ENCODE measurements at places on chromosomes 6 and 20.

DNA sequence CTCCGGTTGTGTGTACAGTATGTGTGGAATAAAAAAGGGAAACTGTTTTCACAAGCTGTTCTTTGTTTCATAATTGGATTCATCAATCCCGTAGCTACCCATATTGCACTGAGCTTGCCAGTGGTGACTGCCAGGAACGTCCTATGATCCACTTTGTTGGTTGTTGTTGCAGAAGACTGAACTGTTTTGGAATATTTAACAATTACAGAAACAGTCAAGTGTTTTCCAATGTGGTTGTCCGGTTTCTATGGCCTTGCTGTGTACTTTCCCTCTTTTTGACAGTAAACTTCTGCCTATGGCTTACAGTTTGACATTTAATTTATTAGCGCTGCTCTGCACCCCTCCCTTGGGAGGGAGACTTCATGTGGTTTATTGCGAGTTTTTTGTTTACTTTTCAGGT, 141.2 kb downstream of the DTNBP1 start:
- no peak for DNase-seq

GRCh38 chr20:45833883-45834796, 541 bp downstream of the SNX21 start:
- DNase-seq: peak; percentile 88

DNA sequence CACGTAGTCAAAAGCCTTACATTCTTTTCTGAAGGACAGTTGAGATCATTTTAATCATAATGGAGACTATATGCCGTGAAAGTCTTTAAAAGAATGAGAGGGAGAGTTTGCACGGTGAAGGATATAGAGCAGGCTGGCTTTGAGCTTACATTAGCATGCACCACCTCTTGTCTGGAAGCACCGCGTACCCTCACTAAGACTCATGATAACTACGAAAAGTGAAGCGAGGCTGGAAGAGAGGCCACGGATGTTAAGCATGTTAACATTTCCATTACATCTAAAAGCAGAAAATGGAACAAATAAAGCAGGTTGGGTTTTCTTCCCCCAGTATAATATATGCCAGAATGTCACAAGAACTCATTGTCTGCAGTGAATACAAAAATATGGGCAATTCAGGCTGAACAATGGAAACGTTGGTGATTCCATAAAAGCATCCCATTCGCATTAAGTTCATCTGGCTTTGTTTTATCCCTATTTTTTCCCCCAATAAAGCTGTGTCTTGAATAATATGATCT, 40.6 kb upstream of the NKX2-2 start:
- no peak for DNase-seq

GRCh38 chr20:23309781-23310180, 40.8 kb upstream of the NXT1 start:
- DNase-seq: no peak

- peak; percentile 83 for DNase-seq
These were observed 596 bp downstream of the GATA5 start for GRCh38 chr20:62475027-62475771.

DNA sequence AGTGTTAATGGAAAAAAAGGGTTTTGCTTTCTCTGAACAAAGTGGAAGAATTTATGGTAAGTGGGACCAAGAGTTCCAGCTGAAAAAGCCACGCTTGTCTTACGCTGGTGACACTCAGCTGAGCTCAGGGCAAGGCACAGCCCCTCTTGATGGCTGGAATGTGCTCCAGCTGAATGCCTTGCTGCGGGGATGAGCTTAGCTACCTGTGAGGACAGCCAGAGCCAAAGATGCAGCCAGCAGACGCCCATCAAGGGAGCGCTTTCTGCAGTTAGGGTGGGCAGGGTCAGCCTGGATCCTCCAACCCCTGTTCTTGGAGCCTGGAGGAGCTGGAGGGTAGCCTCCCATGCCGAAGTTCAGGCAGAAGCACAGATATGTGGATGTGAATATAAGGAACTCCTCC, 191.4 kb downstream of the SCP2D1 start:
- DNase-seq: no peak

DNA sequence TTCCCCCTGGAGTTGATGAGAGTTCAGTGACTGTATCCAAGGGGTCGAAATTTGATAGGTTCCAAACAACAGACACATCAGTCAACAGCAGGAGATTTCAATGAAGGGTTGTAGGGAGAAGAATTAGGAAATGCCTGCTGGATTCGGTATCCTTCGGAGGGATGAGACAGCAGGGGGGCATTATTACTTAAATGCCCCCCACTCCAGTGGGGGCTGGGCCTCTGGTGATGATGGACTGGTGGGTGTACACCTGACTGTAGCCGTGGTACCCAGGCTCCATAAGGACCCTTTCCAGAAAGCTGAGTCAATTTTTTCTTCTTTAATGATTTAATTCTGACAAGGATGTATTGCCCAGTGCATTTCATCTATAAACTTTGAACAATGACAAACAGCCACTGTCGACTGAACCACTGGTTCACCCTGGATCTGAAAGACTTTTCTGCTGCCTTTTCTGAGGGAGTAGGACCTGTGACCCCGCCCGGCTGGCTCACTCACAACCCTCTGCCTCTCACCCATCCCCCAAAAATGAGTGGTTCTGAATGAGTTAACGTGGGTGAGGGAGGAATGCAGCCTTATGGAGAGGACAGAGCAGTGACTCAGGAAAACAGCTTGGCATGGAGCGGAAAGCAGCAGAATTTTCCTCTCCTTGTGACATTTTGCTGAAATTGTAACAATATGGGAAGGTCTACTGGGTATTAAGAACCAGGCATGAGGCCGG, 41.0 kb downstream of the ZMYND8 start:
- peak; percentile 95 for DNase-seq

- no peak for DNase-seq
These were observed 2.4 kb downstream of the LAMA2 start for GRCh38 chr6:128885381-128885780.

DNA sequence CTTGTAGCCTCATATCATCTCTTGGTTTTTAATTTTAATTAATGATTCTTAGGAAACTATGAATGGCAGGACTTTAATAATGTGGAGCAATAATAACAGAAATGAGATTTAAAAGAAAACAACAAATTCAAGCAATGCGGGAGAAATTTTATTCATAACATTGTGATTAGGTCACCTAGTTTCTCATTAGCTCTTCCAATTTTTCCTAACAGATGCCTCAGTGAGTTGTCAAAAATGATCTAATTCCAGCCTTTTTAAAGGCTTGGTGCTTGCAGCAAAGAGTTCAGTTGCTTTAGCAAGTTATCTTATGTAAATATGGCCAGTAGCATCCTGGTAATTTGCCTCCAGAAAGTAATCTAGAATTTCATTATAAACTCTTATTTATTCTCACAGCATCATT, 20.4 kb downstream of the PDE7B start:
- DNase-seq: no peak

Data from RWPE2 (cell line).